ENCODE measurements at places on chromosomes 1 and 21. TPM values are rescaled to one million over a fixed set of nuclear protein-coding genes. Genes with fewer than 3 reads are reported as not detected.

GRCh38 chr1:174225499-174226204 is 66.3 kb downstream of the RABGAP1L start:
- no peak for DNase-seq

DNA sequence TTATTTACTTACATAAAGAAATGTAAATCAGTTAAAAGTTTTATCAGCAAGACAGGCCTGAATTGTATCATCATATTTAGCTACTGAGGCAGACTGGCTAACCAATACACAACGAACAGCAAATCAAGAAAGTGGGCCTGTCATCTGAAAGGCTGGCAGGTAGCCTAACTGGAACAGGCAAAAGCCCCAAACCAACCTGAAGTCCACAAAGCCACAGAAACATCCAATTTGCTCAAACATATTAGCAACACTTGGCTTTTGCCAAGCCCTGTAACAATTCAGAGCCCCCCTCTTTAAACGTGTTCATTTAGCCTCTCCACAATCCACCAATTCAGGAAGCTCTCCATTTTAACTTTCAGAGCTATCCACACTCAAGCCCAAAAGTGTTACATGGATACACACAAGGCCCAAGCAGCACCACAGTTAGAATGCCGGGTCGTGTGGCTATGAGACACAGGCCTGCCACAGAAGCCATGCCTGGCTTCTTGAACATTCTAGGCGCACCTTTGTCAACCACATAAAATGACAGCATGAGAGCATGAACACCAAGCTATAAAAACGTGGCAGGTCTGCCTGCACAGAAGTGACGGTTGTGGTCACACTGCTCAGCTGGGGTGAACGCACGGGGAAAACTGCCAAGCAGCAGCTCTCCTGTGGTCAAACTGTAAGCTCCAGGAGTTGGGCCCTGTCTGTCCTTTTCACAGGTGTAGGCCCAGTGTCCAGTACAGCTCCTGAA is 49.3 kb downstream of the CD34 start:
- DNase-seq: peak; percentile 50

The CFHR5 gene
- not detected for total RNA-seq

The CAP1 gene
- 461 TPM for total RNA-seq

Data from Daoy (cell line).